ENCODE measurements at places on chromosomes 16 and 17.

DNA sequence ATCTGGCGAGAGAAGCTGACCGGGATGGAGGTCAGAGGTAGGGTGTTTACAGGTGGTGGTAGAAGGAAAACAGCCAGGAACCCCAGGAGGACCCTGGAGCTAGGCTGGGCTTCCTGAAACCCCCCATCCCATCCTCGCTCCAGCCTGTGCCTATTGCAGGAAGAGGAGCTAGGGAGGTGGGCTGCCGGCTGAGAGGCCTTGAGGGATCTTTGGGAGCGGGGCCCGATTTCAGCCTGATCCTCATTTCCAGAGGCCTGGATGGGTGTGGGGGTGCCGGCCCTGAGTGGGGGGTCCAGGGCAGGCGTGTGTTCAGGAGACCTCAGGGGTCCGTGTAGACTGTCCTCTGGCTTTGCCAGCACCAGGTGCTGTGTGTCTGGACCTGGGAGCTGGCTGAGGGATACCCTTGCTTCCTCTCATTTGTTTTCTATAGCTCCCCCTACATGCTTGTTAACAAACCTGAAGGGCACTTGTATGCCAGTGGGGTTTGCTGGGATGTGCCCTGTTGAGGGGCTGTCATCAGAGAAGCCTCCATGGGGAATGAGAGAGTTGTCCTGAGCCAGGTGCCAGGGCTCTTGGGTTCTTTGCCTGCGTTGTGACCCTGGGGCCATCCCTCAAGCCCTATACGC, 18.9 kb upstream of the RAP1GAP2 start:
- DNase-seq, result no peak

DNA sequence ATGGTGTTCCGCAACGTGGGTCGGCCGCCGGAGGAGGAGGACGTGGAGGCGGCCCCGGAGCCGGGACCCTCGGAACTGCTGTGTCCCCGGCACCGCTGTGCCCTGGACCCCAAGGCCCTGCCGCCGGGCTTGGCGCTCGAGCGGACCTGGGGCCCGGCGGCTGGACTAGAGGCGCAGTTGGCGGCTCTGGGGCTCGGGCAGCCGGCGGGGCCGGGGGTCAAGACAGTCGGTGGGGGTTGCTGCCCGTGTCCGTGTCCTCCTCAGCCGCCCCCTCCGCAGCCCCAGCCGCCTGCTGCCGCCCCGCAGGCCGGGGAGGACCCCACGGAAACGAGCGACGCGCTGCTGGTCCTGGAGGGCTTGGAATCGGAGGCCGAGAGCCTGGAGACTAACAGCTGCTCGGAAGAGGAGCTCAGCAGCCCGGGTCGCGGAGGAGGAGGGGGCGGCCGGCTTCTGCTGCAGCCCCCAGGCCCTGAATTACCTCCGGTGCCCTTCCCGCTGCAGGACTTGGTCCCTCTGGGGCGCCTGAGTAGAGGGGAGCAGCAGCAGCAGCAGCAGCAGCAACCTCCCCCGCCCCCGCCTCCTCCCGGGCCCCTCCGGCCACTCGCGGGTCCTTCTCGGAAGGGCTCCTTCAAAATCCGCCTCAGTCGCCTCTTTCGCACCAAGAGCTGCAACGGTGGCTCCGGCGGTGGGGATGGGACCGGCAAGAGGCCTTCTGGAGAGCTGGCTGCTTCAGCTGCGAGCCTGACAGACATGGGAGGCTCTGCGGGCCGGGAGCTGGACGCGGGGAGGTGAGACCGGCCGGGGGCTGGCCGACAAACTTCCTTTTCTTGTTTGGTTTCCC, 821 bp downstream of the SOCS7 start:
- DNase-seq, result no peak

GRCh38 chr17:15340966-15341365, 431 bp downstream of the TEKT3 start:
- DNase-seq, result no peak

DNA sequence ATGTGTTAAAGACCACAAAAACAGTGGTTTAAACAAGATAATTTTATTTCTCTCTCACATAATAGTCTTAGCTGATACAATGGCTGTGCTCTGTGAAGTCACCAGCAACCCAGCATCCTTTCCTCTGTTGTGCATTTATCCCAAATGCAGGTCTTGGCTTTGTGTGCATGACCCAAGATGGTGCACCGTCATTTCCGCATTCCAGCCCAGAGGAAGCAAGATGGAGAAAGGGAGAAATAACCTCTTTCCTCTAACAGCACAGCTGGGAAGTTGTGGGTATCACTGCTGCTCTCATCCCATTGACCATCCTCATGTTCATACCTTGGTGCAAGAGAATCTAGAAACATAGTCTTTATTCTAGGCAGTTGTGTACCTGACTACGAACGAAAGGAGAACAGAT, 21.8 kb downstream of the TMC5 start:
- no peak for DNase-seq

- DNase-seq, result no peak
Measured at GRCh38 chr16:31877876-31878642, 4.5 kb downstream of the ZNF267 start.

DNA sequence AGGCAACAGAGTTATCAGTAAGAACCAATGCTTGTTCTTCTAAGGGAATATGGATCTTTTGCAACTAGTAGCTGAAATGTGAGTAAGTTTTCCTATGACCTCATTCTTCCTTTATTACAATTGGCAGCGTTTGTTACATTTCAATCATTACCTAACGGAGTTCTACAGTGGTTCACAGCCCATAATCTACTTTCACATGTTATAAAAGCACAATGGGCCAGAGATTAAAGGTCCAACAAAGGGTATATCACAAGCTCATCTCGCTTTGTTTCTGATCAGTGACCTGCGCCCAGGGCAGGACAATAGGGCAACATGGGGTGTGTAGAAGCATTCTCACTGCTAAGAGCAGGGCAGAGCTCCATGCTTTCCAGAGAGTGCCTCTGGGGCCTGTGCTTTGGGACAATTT, 279.9 kb upstream of the DYNLRB2 start:
- no peak for DNase-seq

DNA sequence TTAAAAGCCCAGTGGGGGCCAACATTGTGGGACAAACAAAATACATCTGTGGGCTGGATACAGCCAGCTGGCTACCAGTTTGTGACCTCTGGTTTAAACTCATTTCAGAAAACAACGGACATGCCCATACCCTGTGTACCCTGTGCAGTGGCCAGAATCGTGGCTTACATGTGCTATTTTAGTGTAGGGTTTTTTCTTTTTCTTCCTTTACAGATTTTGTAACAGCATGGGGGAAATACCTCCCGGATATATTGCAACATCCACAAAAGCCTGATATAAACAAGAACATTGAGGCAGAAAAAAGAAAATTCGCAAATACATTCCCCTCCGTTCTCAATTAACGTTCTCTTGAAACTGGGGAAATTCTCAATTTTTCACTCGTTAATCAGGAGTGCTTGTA, 7.3 kb downstream of the HS3ST4 start:
- no peak for DNase-seq
